H7 (cell line): ENCODE measurements at places on chromosomes 6 and 20.
A peak's percentile ranks its signal among the peaks of the same experiment; 100 is the strongest.

DNA sequence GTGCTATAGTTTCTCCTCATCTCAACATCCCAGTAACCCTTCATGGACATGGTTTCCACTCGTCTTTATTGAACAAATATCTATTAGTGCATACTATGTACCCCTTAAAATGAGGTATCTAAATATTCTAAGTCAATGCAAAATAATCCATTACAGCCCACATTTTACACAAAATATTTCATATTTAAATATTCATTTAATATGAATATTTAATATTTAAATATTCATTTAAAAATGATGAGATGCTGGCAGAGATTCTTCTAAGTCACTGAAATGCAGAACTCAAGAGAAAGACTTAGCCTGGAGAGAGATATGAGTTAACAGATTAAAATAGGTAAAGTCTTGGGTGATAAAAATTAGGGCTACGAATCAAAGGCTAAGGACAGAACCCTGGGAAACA lies 17.9 kb downstream of the EPB41L2 start:
- DNase-seq: no peak

- DNase-seq: peak; percentile 76
Measured at GRCh38 chr6:17705428-17705777, 1.3 kb downstream of the NUP153 start.

GRCh38 chr6:106513808-106514582 lies 115.3 kb downstream of the RTN4IP1 start:
- DNase-seq: no peak

DNA sequence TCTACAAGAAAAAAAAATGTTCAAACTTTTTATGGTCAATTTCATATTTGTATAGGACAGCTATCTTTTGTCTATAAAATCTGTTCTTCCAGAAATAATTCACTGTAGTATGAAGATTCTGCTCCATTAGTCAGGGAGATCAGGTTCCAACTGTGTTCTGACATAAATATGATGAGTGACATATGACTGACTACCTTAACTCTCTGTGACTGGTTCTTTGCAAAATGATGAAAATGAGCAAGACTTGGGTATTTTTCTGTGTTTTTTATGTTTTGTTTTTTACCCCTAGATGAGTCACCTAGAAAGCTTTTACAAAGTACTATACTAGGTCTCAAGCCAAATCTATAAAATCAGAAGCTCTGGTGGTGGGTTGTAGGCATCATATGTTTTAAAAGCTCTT lies 229.6 kb downstream of the MMUT start:
- DNase-seq: no peak

DNA sequence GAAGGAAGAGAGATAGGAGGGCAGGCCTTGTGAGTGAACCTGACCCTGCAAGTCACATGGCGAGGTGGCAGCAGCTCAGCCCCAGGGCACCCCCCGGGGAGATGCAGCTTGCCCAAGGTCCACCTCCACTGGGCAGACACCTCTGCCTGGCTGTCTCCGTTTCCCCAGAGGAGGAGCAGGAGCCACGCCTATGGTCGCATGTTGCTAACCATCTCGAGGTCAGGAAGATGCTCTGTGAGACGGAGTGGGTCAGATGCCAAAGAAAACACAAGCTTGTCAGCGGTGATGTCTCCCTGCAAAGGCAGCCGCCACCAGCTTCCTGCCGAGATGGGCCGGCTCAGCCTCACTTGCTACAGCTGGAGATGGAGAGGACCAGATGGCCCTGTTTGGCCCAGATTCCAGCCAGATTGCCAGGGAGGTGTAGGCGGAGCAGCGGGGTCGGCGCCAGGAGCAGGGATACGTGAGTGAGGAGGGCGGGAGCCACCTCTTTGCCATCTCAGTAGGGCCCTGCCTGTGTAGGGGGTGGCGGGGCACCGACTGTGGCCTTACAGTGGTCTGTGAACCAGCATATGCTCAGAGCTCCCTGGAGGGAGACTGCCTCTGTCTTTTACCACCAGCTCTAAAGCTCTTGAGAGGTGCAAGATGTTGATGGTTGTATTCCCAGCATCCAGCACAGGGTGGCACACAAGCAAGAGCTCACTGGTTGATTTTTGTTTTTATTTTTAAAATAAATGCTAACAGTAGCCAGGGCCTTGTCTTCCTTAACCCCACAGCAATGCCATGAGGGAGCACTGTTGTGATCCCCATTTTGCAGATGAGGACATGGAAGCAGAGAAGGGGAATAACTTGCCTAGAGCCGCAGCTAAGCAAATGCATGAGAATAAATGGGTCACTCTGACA lies 42.9 kb upstream of the FAM83D start:
- no peak for DNase-seq

GRCh38 chr6:119902681-119903080 lies 553.1 kb upstream of the MAN1A1 start:
- no peak for DNase-seq
